ENCODE measurements at places on chromosomes 2 and 18.
A peak's percentile ranks its signal among the peaks of the same experiment; 100 is the strongest.

DNA sequence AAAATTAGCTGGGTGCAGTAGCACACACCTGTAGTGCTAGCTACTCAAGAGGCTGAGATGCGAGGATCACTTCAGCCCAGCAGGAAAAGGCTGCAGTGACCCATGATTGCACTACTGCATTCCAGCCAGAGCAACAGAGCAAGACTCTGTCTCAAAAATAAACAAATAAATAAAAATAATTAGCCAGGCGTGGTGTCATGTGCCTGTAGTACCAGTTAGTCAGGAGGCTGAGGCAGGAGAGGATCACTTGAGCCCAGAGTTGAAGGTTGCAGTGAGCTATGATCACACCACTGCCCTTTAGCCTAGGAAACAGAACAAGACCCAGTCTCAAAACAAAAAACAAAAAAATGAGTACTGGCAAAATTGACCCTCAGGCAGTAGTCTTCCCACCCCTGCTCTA, 61.9 kb upstream of the PPP1CB start:
- DNase-seq: no peak

- DNase-seq: peak; percentile 35
Observed at GRCh38 chr2:202965810-202966460, 48.7 kb upstream of the NBEAL1 start.

DNA sequence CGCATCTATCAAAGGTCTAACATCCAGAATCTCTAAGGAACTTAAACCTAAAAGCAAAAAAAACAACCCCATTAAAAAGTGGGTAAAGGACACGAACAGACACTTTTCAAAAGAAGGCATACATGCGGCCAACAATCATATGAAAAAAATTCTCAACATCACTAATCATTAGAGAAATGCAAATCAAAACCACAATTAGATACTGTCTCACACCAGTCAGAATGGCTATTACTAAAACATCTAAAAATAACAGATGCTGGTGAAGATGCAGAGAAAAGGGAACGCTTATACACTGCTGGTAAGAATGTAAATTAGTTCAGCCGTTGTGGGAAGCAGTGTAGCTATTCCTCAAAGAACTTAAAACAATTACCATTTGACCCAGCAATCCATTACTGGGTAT, 38.0 kb downstream of the PPP3R1 start:
- no peak for DNase-seq

- DNase-seq: no peak
Observed at GRCh38 chr2:162301151-162301804, 17.2 kb downstream of the IFIH1 start.

- no peak for DNase-seq
Observed at GRCh38 chr2:199366406-199366805, 91.3 kb downstream of the SATB2 start.

DNA sequence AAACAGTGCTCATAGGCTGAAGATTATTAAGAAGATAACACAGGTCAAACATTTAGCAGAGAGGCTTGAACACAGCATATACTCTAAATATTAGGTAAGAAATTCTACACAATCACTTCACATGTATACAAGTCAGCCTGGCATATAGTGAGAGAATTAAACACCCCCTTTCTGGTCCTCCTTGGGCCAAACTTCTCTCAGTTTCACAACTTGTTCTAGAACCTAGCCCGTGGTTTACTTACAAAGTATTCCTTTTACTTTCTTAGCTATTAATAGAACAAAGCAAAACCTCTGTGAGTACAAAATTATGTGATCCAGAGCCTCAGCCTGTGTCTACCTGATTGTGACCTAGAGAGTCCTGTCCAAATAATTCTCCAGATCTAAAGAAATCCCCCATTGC, 562.8 kb downstream of the TNS1 start:
- no peak for DNase-seq

DNA sequence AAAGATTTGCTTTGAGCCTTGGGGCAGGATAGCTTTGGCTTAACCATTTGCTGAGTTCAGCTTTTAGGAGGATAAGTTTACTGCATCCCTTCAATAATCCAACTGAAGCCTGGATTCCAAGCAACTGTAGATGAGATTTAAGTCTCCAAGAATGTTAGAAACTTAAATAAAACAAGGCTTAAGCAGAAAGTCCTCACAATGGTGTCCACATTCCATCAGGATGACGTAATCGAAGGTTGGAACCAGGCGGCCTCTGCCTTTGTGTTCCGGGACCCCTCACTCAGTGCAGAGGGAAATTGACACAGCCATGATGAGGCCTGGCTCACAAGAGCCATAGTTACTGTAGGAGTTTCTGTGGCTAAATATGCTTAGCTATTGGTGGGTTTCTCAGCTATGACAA, 260.4 kb downstream of the LPIN1 start:
- peak; percentile 54 for DNase-seq

DNA sequence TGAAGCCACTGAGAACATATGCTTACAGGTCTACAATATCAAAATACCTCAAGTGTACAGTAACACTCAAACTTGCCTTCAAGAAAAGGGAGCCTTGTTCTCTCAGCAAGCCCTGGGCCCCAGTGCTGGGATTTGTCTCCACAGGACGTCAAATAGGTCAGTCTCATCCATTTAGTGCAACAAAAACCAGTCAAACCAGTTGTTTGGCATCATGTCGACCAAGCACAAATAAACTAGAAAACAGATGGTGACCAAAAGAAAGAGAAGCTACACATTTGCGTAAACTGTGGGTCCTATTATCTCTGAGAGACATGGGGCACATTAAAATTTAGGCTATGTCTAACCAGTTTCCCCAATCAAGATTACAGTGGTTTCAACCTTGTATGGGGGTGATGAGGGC, 182.6 kb upstream of the PKDCC start:
- DNase-seq: no peak

DNA sequence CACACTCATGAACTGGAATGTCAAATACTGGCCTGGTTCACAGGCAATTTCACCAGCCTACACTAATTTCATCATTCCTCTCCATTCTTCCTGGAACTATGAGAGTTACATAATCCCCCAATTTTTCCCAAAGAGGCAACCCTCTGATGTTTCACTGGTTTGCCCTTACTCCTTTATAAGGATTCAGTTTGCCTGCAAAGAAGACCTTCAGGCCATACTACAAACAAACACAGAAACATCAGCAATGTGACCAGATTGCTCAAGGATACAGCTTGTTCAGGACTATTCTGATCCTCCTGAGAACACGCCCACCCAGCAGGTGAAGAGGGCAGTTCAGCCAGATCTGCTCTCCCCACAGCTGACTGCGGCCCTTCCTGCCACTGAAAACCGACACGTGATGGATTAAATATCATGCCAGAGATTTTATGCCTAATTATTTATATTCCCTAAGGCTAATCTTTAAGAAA, 215.5 kb downstream of the ETAA1 start:
- DNase-seq: no peak

GRCh38 chr2:15566912-15567311, 5.8 kb upstream of the NBAS start:
- no peak for DNase-seq

Measured in H7 (cell line).